ENCODE measurements at places on chromosomes 1 and 21. TPM values are rescaled to one million over a fixed set of nuclear protein-coding genes. Genes with fewer than 3 reads are reported as not detected.

- DNase-seq: no peak
These were observed 412.8 kb downstream of the AJAP1 start for GRCh38 chr1:5067246-5067645.

DNA sequence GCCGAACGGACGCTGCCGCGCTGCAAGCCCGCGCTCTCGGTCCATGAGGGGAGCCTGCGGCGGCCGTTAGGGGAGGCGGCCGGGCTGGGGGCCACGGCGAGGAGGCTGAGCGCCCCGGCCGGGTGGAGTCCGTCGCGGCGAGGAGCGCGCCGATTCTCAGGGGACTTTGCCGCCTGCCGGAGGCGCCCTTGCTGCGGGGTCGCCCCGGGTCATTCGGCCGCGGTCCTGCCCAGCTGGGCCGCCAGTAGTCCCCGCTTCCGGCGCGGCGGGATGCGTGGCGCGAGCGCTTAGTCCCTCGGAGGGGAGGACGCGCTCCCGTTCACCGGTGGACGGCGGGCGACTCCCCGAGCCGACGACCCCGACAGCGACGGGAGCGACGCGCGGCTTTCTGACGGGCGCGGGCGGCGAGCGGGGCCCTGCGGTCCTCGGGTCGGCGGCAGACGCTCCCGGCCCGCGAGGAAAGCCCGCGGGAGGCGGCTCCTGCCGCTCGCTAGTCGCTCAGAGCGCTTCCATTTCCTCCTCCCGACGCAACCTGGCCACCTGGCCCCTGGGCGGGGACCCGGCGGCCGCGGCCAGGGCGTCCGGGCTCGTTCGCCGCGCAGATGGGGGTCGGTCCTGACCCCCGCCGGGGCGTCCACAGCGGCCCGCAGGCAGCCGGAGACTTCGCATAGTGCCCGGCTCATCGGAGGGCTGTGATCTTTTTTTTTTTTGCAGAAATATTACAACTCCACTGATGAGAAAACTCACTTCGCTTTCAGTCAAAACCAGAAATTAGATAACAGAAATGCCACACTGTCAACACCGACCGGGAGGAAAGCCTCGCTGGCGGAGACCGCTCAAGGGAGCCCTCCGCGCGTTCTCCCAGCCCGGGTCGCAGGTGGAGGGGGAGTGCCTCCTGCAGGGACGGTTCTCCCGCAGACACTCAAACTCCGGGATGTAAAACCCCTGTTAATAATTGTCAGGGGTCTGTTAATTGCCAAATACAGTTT, 641 bp upstream of the ZBTB21 start:
- peak; percentile 47 for DNase-seq

GRCh38 chr1:246320286-246320685, 186.8 kb downstream of the SMYD3 start:
- DNase-seq: no peak

The GCSAML gene
- 1.8 TPM for total RNA-seq

DNA sequence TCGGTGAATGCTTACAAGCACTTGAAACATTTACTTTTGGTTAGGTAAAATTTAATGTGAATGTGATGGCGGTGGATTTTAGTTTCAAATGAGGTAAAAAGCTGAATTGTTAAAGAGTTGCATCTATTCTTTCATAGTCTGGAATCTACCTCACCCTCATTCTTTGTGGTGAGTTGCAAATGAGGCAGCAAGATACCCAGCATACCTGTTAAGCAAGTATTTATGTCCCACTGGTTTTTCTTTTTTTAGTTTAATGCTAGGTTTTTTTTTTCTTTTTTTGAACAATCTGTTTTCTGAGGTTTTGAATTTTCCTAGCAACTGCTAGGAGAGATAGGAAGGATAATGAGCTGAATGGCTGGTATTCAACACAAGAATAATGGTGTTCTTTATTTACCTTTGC, 127.9 kb upstream of the CACYBP start:
- no peak for DNase-seq

- no peak for DNase-seq
These were observed 8.9 kb downstream of the IFFO2 start for GRCh38 chr1:18947570-18947969.

GRCh38 chr1:51671527-51672325, 54.8 kb downstream of the OSBPL9 start:
- DNase-seq: no peak

DNA sequence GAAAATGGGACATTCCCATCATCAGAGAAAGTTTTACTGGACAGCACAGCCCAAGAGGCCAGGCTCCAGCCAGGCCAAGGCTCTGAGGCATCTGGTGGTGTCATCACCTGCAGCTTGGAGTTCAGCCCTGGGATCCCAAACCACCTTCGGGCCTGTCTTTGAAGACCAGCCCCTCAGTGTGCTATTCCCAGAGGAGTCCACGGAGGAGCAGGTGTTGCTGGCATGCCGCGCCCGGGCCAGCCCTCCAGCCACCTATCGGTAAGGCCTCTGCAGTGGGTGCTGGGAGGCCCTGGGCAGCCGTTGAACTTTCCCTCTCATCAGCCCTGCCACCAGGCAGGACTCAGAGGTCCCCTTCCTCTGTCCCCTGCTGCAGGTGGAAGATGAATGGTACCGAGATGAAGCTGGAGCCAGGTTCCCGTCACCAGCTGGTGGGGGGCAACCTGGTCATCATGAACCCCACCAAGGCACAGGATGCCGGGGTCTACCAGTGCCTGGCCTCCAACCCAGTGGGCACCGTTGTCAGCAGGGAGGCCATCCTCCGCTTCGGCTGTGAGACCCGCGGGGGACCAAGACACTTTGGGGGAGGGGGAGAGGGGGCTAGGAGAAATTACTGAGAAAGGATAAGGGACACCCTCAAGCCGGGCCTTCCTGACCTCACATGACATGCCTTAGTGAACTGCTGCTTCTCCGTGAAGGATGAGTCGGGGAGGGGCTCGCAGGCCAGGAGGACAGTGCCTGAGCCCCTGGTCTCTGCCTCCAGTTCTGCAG, 15.0 kb downstream of the CNTN2 start:
- no peak for DNase-seq

The UHMK1 gene
- 64.3 TPM for total RNA-seq

GRCh38 chr21:44874240-44874496, 678 bp upstream of the PTTG1IP start:
- DNase-seq: no peak

The ANKRD45 gene
- total RNA-seq: not detected

- DNase-seq: no peak
These were observed 89.5 kb downstream of the ZC3H11B start for GRCh38 chr1:219523411-219523810.

DNA sequence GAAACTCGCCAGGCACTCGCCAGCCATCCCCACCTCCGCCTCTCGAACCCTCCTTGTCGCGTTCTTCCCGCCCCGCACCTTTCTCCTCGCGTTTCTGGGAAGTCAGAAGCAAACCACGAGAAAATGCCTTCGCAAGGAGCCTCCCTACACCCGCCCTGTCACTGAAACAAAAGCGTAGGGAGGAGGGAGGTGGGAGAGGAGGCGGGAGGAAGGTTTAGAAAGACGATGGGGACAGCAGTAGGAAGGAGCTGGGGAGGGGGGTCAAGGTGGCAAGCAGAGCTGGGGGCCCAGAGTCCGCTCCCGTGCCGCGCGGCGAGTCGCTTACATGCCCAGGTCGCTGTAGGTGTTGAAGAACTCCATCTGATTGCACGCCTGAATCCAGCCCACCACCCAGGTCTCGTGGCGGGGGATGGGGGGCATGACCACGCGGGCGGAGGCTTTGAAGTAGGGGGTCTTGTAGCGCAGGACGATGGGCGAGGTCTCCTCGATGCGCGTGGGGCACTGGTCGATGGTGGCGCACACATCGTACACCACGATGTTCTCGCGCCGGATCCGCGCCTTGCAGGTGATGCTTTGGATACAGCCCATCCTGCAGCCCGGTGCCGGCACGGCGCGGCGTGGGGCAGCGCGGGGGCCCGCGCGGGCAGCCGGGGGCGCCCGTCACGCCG, 1.0 kb downstream of the FAM78B start:
- DNase-seq: no peak

- peak; percentile 42 for DNase-seq
These were observed 10.3 kb upstream of the KCNE1 start for GRCh38 chr21:34522284-34522683.

DNA sequence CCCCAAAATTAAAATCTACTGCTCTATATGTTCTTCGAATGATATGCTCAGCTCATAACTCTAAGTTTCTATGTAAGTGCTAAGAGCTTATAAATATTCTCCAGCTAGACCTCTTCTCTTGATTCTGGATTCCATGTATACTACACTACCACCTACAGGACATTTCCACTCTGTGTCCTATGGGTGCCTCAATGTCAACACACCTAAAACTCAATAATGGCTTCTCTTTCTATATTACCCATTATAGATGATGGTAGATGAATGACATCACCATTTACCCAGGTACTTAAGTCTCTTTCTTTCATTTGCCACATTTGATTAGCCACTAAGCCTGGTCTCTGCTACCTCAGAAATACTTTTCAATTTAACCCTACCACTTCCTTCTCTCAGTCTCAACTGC, 41.3 kb downstream of the TBX19 start:
- DNase-seq: no peak

The ILF2 gene
- total RNA-seq: 84.2 TPM
